ENCODE measurements at places on chromosomes 7 and 10.

DNA sequence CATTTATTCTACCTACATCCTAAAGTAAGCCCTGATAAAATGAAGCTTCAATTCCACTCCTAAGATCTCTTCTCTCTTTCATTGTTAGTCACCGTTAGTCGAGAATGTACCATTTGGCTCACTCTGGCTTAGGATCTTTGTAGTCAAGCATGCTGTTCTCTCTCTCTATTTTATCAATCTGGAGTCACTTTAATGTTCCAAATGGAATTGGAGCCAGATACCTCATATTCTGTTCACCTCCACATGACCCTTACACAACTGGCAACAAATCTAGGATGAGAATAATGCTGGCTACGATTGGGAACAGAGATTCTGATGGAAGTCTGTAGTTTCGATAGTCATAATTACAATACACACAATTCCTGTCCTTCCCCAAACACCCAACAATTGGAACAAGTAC is 213.7 kb downstream of the TWIST1 start:
- no peak for DNase-seq

GRCh38 chr10:28920091-28920490 is 242.8 kb downstream of the BAMBI start:
- no peak for DNase-seq

DNA sequence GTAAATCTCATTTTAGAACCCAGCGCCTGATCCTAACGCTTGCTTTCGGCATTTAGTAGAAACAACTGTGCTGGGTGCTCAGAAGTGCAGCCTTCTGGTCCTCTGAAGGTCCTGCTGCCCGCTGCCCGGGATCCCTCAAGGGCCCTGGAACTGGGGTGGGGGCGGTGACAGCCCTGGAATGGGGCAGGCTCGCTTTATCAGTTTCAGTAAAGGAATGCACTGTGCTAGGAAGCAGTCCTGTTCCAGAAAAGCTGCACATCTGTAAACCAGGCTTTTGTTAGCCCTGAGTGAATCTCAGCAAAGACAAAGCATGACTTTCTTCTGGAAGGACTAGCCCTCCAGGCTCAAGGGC is 254.6 kb downstream of the TNS3 start:
- DNase-seq, result no peak

- DNase-seq, result no peak
Measured at GRCh38 chr10:27792216-27792615, 46.6 kb upstream of the MKX start.

- no peak for DNase-seq
Measured at GRCh38 chr7:89837515-89837914, 316.8 kb upstream of the STEAP1 start.

DNA sequence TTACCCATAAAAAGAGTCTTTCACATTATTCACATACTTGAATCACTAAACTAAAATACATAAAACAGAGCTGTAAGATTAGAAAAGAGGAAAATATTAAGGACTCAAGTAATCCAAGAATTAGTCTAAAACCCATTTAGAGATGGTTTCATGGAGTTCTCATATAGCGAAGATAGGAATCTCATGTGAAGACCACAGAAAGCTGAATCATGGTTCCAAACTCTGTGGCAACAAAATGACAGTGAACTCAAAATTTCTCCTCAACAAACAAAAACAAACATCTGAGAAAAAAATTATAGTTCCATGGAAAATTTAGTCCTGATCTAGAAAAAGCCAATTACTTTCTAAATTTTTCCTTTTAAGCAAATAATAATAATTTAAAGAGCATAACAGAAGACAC is 34.6 kb downstream of the BAZ1B start:
- DNase-seq, result no peak

- DNase-seq, result no peak
Measured at GRCh38 chr10:56319386-56319785, 41.7 kb downstream of the ZWINT start.

GRCh38 chr10:124385627-124386185 is 33.0 kb downstream of the OAT start:
- DNase-seq, result no peak

- no peak for DNase-seq
Measured at GRCh38 chr10:80051993-80052392, 26.5 kb upstream of the TMEM254 start.

Data from iPS-NIHi11 (cell line).